MV-4-11 (cell line): ENCODE measurements at places on chromosomes 2 and 18.

DNA sequence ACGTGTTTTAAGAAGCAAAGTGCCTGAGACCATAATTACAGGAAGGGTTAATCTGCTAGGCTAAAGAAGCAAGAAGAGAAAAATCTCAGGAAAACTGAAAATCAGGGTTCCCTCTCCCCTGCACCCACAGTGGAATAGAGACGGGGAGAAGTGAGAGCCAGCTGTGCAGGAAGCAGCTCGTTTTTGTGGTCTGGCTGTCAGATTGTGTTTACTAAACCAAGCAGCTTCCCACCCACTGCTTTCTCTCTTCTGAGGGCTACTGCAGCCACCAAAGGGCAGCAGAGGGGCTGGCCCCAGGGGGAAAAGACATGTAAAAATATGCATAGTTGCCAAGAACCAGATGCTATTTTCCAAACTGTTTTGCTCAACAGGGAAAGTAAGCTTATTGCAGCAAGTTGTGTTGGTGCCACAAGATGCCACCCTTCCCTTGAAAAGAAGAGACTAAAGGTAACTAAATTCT, 72.6 kb upstream of the THUMPD2 start:
- peak; percentile 80 for DNase-seq

DNA sequence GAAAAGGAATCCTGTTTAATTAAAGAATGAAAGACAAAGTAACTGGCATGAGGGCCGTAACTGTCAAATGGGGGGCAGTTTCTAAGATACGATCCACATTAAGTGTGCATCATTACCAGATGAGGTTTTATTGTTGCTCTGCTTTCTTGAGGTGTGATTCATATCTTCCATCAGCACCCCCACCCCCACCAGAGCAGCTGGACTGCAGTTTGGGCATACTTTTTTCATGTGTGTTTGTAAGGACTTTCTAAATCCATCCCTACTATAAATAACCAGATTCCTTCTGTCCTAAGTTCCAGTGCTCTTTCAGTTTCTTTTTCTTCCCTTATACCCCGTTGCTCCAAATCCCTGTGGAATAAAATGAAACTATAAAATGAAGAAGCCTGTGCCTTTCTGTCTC, 142.1 kb downstream of the CDCA7 start:
- DNase-seq: no peak

GRCh38 chr2:146994246-146994645, 850.6 kb upstream of the ACVR2A start:
- no peak for DNase-seq

GRCh38 chr2:109020217-109020637, 31.2 kb upstream of the EDAR start:
- no peak for DNase-seq

DNA sequence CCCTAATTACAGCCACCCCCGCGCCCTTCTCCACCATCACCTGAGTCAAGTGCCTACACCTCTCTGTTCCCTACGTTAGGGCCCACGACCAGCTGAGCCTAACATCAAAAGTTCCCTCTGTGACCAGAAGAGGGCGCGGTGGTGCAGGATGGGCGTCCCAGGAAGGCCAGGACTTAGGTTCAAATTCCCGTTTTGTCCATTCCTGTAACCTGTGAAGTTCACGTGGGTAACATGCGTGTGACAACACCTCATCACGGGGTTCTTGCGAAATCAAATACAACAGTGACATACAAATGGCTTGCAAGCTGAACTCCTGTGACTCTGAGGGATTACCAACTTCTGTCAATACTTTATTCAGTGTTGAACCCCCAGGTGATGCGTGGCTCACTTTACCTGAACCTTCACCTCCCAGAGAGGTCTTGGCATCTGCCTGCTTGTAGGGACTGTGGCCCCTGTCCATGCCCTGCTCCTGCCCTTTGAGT, 207.9 kb downstream of the ARL4C start:
- peak; percentile 50 for DNase-seq

DNA sequence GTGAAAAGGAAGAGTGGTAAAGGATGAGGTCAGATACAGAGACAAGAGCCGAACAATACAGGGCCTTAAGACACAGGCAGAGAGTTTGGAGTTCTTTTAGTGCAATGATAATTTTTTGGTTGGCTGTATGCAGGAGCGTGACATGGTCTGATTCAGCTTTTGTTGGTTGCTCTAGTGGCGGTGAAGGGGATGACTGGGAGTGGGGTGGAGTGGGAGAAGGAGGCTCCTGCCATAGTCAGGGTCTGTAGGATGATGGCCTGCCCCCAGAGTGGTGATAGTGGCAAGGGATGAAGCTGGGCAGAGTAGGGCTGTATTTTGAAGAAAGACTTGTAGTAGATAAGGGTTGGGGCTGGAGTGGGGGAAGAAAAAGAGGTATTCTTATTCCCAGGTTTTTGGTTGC, 306.6 kb upstream of the VWC2L start:
- no peak for DNase-seq

- DNase-seq: no peak
Measured at GRCh38 chr2:48583961-48584360, 33.7 kb upstream of the GTF2A1L start.

- no peak for DNase-seq
Measured at GRCh38 chr18:79479116-79479760, 83.5 kb downstream of the NFATC1 start.

DNA sequence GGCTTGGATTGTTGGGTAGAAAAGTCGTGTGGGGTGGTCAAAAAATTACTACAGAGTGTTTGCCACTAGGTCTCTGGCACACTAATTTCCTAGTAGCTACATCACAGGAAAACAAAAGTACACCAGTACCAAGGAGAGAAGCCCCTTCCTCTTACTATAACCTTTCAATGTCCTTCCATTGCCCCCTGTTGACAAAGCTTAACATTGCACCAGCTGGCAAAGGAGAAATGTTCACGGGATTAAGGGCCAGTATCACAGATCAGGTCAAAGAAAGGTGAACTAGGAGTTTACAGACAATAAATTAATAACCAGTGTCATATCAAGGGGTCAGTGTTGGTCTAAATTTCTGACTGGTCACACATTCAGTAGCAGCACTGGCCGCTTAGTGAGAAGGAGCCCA, 1139.6 kb upstream of the FAM98A start:
- DNase-seq: no peak

GRCh38 chr2:98474979-98475632, 30.4 kb downstream of the INPP4A start:
- DNase-seq: no peak

DNA sequence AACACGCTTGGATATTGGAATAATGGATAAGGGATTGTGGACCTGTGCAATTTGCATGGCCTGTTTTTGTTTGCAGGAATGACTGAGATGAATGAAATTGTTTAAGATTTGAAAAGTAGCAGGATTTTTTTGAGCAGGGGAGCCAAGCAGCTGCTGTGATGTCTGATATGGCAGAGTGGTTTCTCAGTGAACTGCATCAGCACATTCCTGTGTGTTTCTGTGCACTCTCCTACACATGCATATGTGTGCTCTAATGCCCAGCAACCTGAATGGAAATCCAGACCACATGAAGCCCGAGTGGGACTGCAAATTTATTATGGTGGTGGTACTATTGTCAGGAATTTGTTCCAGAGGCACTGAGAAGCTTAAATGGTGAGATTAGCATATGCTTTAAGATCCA, 161.7 kb downstream of the PARD3B start:
- no peak for DNase-seq

DNA sequence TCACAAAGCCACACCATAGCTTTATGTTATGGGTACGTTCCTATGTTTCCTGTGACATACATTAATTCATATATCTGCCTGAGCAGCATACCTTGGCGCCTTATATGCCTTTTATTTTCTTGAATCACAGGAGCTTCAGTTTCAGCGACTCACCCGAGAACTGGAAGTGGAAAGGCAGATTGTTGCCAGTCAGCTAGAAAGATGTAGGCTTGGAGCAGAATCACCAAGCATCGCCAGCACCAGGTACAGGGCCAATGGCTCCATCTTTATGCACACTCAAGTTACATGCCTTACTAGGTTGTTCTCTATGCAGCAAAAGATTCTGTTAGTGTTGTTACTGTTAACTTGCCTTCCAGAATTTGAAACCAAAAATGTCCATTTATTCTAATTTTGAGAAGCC, 120.4 kb downstream of the PKP4 start:
- no peak for DNase-seq

GRCh38 chr2:196324211-196324610, 152.8 kb upstream of the STK17B start:
- DNase-seq: no peak

- no peak for DNase-seq
Measured at GRCh38 chr18:50058731-50059130, 136.2 kb downstream of the MYO5B start.

GRCh38 chr18:13444430-13445240, 226.1 kb downstream of the LDLRAD4 start:
- no peak for DNase-seq

DNA sequence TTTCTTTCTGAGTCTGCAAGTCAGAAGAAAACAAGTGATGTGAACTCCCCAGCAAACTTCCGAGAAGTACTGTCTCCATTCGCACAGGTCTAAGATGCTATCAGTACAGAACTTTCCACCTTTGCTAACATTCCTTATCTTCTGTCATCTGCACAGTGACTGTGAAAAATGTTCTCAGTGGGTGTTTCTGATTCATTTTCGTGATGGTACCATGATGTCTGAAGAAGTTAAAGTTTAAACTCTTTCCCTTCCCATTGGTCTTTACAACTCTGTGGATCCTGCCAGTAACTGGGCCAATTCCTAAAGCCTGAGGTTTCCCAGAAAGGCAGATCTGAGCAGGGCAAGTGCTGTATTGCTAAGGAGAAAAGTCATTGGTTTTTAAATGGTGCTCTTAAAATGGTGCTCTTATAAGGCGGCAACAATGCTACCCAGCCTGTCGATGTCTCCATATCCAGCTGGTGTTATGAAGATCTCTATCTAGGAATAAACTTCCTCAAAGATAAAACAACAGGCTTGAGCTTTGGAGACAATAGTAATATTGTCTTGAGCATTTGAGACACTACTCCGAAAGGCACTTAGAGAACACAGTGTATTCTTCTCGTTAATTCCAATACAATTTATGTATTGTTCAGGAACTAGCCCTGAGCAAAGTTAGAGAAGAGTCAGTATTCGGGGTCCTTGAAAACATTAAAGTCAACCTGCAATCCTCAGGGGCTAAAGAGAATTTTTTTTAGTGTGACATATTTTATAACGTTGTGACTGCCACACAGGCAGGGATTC, 232.3 kb downstream of the OSR1 start:
- DNase-seq: no peak

DNA sequence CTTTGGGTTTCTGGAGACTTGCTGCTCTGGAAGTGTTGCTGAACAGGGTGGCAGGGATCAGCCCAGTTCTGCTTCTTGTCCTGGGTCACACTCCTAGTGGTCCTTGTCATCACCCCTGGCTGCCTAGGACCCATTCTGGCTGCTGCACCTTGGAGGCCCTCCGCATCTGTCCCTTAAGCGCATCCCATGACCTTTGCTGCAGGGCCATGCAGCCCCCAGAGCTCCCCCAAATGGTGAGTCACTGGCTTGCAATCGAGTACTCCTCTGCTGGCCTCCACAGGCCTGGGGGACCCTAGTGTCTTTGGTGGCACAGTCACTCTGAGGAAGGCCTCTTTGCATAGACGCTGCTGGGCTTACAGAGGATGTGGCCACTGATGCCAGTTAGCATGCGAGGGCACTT, 188.5 kb downstream of the ASB1 start:
- no peak for DNase-seq

DNA sequence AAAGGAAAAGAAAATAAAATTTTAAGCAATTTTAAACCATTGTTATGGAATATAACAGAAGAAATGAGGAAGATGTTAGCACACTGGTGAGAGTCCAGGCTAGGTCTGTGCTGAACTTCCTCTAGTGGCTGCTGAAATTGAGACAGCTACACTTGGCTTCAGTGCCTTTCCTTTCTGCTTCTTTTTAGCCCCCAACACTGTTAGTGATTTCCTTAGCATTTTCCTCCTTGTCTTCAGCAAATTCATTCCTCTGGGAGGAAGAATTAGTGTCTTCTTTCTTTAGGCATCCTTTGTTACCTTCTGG, 47.6 kb downstream of the ITGAV start:
- peak; percentile 35 for DNase-seq

DNA sequence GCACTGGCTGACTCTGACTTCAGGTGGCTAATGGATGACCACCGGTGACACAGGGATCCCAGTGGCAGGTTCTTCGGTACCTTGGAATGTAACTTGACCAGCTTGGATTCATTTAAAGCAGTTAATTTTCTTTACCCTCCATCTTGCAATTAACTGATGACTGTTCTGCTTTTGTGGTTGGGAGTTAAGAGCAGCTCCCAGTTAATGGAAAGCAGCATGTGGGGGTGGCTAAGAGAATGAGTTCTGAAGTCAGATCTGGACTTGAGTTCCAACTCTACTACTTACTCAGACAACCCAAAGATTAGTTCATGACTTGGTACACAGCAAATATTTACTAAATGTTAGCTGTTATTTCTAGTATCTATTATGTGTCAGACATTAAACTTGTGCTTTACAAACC, 58.5 kb downstream of the FAM228A start:
- DNase-seq: no peak

GRCh38 chr2:70994009-70994698, 519 bp downstream of the TEX261 start:
- DNase-seq: no peak

- DNase-seq: peak; percentile 65
Measured at GRCh38 chr2:24766609-24767008, 26.6 kb downstream of the PTRHD1 start.

DNA sequence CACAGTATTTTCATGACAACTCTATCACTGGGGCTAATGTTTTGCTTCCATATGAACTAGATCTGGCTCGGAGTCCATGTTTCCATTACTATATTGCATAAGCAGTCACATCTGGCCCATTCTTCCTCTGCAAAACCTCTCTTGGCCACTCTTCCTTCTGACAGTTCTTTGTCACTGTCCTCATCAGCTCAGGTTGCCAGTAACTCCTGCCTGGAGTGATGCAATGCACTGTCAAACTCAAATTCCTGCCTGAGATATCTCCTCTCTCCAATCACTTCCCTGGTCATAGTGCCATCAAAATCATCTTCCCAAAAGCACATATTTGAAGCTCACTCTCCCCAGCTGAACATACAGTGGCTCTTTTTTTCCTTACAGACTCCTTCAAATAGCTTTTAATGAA, 66.1 kb downstream of the COLEC12 start:
- peak; percentile 28 for DNase-seq

- DNase-seq: no peak
Measured at GRCh38 chr2:29039718-29040480, 34.4 kb downstream of the PCARE start.

DNA sequence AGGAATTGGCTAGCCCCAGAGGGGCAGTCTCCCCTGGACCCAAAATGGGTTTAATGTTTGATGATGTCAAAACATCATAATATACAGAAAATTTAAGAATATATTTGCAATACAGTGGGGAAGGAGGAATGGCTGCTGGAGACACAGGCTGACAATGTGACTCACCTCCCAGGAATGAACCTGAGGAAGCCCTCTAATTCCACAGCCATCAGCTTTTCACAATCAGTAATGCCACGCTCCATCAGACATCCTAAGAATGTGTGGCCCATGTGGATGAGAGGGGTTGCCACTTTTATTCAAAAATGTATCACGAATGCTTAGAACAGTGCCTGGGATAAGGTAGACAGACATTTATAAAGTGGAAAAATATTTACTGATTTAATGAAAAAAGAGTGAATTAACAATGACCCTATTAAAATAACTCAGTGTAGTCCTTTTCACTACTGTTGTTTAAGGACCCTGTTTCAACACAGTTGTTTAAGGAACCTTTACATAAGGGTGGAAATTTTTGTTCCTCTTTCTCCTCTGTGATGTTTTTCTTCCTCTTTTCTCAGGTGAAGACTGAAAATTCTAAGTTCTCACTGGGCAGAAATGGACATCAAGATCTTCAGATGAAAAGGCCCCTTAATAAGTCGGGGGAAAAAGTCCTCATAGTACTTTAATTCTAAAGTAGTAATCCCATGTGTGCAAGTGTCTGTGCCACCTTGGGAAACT, 17.5 kb upstream of the TMEM163 start:
- peak; percentile 85 for DNase-seq

GRCh38 chr2:186085226-186085625, 346.6 kb downstream of the FSIP2 start:
- no peak for DNase-seq
